ENCODE measurements at places on chromosomes 2 and 18.

DNA sequence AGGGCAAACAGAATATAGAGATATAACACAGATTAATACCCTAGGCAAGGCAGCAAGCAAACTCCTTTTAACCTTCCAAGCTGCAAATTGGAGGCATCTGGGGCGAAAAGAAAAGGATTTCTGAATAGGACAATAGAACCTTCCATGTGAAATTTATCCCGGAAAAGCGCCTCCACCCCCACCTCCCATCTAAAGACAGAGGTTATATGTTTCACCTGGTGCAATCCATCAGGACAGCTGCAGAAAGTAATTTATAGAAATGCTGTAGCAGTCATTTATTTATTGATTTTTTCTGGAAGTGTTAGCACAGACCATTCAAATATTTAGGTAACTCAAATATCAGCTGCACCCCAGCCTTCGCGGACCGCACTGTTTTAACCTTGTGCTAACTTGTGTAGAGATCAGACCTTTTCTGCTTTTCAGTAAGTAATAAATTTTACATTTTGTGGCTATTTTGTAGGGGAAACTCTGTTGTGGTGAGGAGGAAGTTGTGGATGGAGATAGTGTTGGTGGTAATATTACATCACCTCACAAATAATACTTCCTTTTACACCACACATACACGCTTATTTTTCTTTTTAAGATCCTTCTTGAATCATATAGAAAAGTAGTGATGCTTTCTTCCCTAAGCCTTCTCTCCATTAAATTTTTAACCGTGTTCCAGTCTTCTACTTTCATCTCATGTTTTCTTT is 919.3 kb upstream of the CDH2 start:
- no peak for DNase-seq

DNA sequence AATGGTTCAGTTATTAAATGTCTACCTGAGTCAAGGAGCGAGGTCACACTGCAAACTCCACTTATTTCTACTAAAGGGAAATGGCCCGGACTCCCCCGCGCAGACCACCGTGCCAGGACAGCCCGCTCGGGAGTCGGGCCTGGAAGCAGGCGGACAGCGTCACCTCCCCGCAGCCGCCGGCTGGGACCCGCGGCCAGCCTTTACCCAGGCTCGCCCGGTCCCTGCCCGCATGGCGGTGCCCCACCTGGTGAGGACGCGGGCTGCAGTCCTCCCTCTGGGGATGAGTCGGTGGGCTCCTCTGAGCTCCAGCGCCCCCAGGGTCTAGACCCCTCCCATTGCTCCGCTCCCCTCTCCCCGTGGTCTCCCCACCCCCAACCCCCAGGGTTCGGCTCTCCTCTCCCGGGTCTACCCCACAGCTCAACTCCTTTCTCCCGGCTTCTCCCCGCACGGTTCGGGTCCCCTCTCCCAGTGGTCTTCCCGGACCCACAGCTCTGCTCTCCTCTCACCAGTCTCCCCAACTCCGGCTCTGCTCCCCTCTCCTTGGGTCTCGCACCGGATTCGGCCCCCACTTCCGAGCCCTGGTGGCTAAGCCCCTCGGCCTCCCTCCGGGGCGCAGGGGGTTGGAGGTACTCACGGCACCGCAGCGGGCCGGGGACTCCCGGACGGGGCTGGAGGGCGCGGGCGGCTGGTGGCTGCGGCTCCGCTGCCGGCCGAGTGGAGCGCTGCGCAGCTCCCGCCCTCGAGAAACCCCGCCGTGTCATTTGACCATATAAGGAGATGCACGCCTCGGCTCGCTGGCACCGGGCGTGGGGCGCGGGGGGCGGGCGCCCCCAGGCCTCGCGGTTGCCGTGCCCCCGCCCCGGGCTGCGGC is at the start of gene FHL2:
Gene FHL2, minus strand, starts transcription at position 716 of the 871 bp plus-strand sequence. CDS start 12,535 bp downstream, outside the sequence.
- DNase-seq, result peak; percentile 82

DNA sequence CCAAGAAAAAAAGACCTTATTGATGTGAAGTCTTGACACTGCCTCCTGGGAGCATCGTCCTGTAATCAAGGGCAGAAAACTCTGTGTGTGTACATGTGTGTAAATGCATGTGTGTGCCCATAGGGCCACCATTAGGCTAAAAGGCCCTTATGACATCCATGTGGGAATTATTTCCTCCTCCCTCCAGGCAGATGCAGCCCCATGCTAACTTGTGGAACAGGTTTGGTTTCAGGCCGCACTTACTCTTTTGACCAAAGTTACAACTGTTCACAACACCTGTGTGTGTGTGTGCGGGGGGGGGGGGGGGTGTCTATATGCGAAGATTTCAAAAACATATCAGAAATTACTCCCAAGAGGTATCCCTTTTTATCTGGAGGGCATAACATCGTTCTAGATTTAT is 87.4 kb upstream of the SLC14A2 start:
- peak; percentile 68 for DNase-seq

DNA sequence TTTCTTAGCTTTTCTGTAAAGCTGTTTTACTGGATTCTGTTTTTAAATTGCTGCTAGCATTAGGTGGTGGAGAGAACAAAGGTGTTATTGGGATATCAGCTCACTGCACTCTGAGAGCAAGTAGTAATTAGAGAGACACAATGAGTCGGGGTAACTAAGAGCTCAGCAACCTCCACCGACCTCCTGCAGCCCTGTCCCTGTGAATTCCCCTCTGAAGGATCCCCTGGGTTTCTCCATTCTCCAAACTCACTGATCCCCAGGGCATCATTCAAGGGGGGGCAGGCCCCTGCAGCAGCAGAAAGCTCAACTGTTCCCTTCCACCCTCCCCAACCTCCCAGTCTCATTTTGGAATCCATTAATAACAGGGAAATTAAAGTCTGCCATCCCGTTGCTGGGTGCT is 73.0 kb downstream of the MTCL1 start:
- no peak for DNase-seq

DNA sequence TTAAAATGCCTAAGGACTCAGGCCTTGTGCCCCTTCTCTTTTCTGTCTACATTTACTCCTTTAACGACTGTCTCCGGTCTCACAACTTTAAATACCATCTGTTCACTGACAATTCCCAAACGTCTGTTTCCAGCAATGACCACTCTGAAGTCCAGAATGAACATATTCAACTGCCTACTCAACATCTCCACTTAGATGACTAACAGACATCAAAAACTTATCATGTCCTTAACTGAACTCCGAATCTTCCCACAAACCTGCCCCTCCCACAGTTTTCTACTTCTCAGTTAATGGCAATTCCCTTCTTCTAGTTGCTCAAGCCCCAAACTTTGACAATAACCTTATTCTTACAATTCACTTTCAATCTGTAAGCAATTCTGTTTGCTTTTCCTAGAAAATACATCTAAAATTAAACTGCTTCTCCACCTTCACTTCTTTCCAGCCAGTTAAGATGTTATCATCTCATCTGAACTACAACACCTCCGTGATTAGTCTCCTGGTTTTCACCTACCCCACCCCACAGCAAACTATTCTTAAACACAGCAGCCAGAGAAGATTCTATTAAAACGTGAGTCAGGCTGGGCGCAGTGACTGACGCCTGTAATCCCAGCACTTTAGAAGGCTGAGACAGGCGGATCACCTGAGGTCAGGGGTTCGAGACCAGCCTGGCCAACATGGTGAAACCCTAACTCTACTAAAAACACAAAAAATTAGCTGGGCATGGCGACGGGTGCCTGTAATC is 2.8 kb downstream of the C1D start:
- no peak for DNase-seq

DNA sequence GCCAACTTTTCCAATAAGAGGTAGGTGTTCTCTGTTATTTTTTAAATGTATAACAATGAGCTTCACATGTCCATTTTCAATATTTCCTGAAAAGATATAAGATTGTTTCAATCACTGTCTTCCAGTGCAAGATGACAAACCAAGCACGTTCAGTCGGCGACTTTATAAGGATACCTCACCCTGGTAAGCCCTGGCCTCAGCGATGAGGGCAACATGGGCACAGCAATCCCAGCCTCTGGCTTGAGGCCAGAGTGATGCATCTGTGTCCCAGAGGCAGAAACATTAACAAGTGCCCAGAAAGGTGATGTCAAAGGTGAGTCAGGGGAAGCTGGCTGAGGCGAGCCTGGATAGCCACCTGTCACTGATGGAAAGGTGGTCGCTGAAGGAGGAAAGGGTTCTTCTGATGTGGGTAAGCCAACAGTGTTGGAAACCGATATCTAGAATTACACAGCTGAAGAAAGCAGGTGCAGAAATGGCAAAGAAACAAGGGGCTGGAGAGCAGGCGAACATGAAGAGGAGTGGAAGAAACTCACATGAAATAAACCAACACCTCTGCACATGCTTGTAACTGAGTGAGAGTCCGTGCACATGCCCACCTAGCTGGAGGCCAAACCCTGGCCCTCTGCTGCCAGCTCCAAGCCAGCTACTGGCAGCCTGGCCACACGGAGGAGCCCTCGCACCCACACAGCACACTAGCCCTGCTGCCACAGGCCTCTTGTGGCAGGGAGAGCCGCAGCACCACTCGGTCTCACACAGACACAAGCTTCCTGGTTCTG is 65.5 kb downstream of the FBXO15 start:
- no peak for DNase-seq

- no peak for DNase-seq
Measured at GRCh38 chr18:79881695-79882094, 69.8 kb downstream of the SLC66A2 start.

DNA sequence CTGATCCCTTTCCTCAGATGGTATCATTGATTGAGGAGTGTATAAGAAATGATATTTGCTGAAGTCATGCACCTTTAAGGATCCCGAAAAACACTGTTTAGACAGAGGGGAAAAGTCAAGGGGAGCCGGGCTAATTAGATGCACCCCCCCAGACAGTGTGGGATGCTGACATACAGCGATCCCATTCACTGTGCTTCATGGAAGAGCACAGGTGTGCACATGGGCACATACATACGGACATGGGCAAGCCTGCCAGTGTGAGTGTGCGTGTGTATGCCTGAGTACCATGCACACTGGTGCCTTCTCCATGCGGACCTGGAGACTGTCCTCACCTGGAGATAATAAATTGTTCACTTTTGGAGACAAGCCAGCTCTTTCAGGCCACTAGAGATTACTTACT is 22.6 kb downstream of the MEIS1 start:
- DNase-seq, result no peak

- no peak for DNase-seq
Measured at GRCh38 chr2:215161301-215161829, 22.9 kb upstream of the ABCA12 start.

- DNase-seq, result no peak
Measured at GRCh38 chr2:9761577-9761976, 81.7 kb upstream of the TAF1B start.

DNA sequence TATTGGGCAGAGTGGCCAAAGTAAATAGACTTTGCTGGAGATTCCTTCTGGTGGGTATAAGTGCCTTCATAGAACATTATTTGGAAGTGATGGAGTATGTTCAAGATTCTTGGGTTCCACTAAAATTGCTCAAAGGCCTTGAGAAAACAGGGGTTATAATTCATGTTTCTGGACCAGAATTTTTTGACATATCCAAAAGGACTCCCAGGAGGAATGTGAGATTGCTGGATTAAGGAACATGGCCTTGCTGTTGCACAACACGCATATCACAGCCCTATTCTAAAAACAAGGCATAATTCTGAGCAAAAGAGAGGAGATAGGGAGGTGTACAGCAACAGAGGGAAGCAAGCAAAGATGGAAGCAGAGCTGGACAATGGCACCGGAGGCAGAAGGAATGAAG is 111.7 kb upstream of the TNP1 start:
- no peak for DNase-seq

Measured in trophoblast cell (in vitro differentiated cells and primary cell).